ENCODE measurements at places on chromosomes 2 and 18.

DNA sequence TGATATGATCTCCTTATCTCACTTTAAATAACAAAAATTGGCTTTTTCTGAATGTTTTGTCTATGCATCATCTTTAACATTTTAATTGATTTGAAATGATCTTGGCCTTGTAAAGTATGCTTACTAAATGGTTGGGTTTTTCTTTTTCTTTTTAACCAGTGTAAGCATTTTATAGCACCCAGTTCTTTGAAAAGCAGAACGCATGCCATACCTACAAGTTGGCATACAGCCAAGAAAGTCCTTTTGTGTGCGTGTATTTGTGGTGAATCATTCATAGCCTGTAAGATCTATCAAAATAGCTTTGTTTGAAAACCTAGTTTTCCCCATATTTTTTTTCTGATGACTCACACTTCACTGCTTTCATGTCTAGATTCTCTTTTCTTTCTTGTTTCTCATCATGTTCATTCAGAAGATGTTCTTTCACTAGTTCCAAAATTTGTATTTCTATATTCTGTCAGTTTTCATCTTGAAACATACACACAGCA is 4.1 kb upstream of the VRK2 start:
- DNase-seq, result no peak

GRCh38 chr2:100662866-100663265 is 100.1 kb downstream of the PDCL3 start:
- no peak for DNase-seq

DNA sequence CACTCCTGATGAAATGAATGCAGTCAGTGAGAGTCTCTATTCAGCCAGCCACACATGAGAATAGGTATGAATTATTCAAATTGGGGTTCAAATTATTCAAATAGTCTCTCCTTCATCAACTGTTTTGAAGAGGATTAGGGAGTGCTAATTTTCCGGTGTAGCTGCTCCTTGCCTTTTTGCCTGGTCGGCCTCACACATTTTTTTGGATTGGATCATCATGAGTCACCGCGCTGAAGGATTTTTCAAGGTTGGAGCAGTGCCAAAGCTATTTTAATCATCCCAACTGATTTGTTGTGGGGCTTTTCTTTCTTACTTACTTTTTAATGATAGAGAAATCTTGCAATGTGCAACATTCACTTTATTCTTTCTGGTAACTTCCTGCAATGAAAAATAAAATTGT is 2.4 kb upstream of the DTNA start:
- no peak for DNase-seq

GRCh38 chr2:239855863-239856587 is 169.1 kb downstream of the NDUFA10 start:
- no peak for DNase-seq

GRCh38 chr2:38829971-38830370 is 45.8 kb downstream of the DHX57 start:
- DNase-seq, result no peak

- DNase-seq, result no peak
These were observed 399.3 kb downstream of the LRATD1 start for GRCh38 chr2:15031745-15032240.

DNA sequence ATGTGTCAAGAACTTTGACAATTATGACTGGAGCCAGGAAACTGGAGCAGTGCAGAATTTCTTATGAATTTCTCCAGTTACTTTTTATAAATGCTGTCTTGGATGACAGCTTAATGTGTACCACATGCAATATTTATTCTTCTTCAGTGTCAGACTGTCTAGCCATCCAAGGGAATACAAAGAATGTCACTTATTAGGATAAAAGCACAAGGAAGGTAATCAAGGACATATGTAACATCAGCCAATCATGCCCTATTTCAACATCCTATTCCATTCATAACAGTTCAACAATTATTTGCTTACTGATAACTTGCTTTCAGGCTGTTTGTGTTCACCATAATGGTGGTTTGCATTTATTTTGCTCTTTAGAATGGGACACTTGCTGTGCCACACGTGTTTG is 139.8 kb downstream of the OLA1 start:
- DNase-seq, result no peak

DNA sequence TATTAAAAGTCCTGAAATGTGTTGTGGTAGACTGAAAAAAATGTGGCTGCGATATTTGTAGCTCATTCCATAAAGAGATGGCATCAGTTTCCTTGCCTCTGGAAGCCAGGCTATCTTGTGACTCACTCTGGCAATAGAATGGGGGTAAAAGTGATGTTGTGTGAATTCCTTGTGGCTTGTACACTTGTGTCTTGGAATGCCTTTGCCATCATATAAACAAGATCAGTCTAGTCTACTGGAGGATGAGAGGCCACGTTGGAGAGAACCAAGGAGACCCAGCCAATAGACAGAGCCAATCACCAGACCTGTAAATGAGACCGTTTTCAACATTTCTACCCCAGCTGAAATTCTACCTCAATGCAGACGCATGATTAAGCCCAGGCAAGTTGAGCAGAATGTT is 254.1 kb downstream of the TRIB2 start:
- no peak for DNase-seq

- no peak for DNase-seq
These were observed 3.3 kb upstream of the PROC start for GRCh38 chr2:127414638-127415592.

GRCh38 chr2:138359532-138359931 is 142.0 kb upstream of the SPOPL start:
- no peak for DNase-seq

GRCh38 chr18:79851489-79851888 is 53.8 kb downstream of the KCNG2 start:
- no peak for DNase-seq

GRCh38 chr18:64318547-64318946 is 169.7 kb upstream of the LINC00305 start:
- DNase-seq, result no peak

DNA sequence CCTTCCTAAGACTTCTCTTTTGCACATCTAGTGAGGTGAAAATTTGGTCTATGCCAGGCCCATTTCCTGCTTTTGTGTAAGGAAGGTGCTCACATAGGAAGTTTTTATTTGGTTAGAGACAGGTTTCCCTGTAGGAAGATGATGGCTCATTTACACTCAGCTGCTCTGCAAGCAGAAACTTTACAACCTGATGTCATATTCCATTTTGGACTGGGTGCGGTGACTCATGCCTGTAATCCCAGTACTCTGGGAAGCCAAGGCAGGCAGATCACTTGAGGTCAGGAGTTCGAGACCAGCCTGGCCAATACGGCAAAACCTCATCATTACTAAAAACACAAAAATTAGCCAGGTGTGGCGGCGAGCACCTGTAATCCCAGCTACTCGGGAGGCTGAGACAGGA is 35.8 kb downstream of the CASP10 start:
- no peak for DNase-seq

- DNase-seq, result no peak
These were observed 76.8 kb upstream of the RBMS1 start for GRCh38 chr2:160570376-160570775.

- DNase-seq, result no peak
These were observed 83.7 kb upstream of the VRK2 start for GRCh38 chr2:57962861-57963260.

- DNase-seq, result no peak
These were observed 79.0 kb upstream of the TRIB2 start for GRCh38 chr2:12637754-12638153.

GRCh38 chr2:127040169-127040568 is 66.8 kb downstream of the BIN1 start:
- no peak for DNase-seq

GRCh38 chr2:224039770-224040440 is 819 bp upstream of the SERPINE2 start:
- DNase-seq, result no peak

DNA sequence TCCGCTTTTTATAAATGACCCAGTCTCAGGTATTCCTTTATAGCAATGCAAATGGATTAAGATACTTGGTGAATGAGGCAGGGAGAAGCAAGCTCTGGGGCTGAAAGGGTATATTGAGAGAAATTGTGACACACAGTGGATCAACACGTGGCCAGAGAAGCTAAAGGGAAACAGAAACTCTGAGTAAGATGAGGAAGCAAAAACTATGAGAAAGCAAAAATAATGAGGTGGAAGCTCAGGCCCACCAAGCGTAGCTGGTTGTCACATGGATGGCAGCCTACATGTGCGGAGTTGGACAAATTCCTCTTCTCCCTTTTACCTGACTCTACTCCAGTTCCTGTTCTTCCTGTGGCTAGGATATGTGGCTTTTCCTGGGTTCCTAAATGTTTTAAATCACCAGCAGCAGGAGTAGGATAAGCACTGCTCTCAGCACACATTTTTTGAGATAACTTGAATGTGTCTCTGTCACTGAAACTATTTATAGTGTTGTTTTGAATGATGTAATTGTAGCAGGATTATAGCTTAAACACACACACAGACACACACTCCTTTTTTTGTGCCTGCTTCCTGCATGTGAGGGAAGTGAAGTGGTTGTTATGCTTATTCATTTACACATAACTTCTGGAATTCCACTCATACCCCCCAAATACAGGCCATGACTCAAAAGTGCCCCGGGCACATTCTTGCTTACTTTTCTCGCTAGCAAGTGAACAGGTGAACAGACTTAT is 30.1 kb upstream of the EPC2 start:
- DNase-seq, result no peak

DNA sequence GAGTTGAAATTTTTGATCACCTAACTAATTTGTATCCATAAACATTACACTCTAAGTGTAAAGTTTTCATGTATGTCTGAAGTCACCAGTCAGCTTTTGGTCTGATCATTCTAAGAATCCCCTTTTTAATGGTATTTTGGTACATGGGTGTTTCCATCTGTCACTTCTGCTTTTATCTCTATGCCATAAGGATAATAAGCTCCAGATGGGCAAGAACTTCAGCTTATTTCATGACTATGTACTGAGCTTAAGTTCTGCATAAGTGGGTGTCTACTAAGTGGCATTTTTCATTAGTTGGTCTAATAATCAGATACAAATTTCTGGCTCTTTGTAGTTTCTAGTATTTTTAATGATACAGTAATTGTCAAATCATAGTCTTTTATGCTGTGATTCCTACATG is 20.4 kb downstream of the UBXN4 start:
- no peak for DNase-seq

- no peak for DNase-seq
These were observed 1305.5 kb upstream of the NXPH2 start for GRCh38 chr2:140085674-140086073.

DNA sequence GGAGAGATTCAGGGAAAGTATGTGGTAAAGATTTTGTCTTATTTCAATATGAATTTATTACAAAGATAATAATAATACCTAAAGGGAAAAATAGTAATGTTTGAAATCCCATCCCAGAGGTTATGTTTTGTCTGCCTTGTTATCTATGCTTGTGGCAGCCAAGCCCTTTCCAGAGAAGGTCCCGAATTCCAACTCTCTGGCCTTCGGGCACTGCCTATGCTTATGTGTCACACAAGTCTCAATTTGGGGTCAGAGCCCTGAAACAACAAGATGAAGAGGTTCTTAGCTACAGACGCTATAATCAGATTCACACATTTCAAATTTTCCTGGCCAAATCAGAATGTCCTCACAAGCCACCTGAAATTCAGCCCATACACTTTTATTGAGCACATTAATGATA is 59.9 kb downstream of the DNER start:
- DNase-seq, result no peak

DNA sequence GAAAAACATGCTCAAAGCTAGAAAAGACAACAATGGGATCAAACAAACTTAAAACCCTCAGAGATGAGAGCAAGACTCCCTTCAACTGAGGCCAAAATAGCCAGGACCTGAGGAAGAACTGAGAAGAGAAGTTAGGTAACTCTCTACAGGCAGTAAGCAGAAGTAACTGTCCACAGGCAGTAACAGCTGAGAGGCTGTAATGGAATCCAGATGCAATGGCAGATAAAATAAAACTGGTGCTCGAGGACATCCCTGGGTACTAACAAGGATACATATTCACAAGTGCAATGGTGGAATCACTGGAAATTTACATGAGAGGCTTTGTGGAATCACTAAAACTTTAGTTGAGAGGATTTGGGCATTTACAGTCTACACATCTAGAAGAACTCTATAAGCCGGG is 30.4 kb upstream of the C2orf66 start:
- no peak for DNase-seq

- no peak for DNase-seq
These were observed 35.8 kb upstream of the AFF3 start for GRCh38 chr2:100178085-100178788.

DNA sequence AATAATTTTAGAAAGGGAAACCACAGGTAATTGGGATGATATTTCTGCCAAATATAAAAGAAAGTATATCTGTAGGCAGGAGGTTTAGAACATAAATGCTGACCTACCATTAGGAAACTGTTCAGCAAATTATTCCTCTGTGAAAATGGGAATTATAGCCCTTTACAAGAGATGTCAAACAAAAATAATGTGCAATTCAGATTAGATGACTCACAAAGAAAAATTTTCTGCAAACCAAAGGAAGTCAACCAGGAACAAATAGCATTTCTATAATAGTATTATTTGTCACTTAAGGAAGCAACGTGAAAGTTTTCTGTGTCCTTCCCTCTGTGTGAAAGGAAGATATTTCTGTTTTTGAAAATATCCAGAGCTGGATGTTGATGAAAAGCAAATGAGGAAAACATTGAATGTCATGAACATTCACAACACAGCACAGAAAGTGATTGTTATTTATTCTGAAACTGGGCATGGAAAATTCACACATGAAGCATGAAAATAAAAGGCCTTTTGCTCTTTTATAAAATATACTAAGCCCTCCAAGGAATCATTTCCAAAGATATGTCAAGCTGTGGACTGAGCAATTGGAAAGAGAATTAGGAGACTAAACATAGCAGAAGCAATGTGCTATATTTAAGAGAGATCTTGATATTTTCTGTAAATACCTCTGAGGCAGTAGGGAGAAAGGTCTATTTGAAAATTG is 57.9 kb upstream of the SPHKAP start:
- no peak for DNase-seq

GRCh38 chr2:223590964-223591363 is 11.2 kb downstream of the SCG2 start:
- no peak for DNase-seq

DNA sequence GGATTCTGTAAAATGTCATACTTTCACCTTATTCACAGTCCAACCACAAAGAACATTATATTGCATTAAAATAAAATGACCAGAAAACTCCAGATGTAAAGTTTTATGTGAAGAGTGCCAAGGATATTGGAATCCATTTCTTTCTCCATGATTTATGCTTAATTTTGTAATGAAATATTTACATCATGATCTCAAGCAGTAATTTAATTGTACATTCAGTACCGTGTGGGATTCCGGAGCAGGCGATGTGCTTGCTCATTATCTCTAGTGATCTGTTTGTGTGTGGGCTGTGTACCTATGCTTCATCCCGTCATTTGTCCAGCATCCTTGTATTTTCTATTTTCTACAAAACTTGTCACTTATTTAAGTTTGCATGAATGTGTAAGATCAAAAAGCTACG is 415.9 kb upstream of the SLC8A1 start:
- DNase-seq, result no peak

- no peak for DNase-seq
These were observed 5.2 kb upstream of the EN1 start for GRCh38 chr2:118852605-118853128.

Measured in stimulated activated CD8-positive, alpha-beta memory T cell treated with anti-CD3 and anti-CD28 coated beads, Interleukin-12 subunit alpha, Interleukin-12 subunit beta, amount 100 ng/mL, for 1 hour (primary cell).